ENCODE measurements at places on chromosomes 5 and 9.

- DNase-seq, result no peak
These were observed 453.9 kb downstream of the TUSC1 start for GRCh38 chr9:25224309-25224708.

DNA sequence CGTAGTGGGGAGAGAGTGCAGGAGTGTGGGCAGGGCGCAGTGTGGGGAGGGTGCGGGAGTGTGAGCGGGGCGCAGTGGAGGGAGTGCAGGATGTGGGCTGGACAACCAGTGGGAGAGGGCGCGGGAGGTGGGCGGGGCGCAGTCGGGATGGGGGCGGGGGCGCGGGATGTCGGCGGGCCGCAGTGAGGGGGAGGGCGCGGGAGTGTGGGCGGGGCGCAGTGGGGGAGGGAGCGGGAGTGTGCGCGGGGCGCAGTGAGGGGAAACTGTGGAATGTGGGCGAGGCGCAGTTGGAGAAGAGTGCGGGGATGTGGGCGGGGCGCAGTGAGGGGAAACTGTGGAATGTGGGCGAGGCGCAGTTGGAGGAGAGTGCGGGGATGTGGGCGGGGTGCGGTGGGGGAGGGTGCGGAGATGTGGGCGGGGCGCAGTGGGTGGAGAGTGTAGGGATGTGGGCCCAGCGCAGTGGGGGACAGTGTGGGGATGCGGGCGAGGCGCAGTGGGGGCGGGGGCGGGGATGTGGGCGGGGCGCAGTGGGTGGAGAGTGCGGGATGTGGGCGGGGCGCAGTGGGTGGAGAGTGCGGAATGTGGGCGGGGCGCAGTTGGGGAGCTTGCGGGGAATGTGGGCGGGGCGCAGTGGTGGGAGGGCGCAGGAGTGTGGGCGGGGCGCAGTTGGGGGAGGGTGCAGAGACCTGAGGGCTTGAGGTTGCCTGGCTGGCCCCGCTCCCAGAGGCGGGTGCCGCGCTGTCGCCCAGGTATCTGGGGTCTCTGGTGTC is at the start of gene NXNL2:
NXNL2 (plus strand) TSS at position 723 of the 770 bp plus-strand sequence. CDS start 257 bp downstream, outside the sequence.
- no peak for DNase-seq

- DNase-seq, result no peak
These were observed 21.4 kb downstream of the SPINK1 start for GRCh38 chr5:147809830-147810666.

GRCh38 chr5:123389794-123390193 is 33.4 kb downstream of the CEP120 start:
- DNase-seq, result no peak

GRCh38 chr5:111582451-111582850 is 70.1 kb upstream of the STARD4 start:
- DNase-seq, result no peak

- DNase-seq, result no peak
These were observed 120.1 kb downstream of the SNX18 start for GRCh38 chr5:54637654-54638053.

DNA sequence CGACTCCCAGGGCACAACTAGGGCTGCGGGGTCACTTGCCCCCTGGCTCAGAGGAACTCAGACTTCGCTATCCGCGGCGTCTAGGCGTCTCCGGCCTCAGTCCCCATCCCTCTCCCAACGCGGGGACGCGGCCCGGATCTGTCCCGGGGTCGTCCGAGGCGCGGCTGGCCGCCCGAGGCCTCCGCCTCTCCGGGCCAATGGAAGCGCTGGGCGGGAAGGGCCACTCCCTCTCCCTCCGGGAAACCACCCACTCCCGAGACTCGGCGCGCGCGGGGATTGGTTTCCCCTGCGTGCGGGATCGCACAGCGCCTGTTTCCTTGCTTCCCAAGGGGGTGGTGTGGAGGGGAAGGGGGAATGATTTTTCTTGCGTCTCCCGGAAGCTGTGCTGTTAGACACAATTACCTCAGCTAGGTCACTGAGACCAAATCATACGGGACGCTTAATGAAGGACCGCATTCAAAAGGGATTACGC is 38.3 kb downstream of the NR2F1 start:
- DNase-seq, result no peak

DNA sequence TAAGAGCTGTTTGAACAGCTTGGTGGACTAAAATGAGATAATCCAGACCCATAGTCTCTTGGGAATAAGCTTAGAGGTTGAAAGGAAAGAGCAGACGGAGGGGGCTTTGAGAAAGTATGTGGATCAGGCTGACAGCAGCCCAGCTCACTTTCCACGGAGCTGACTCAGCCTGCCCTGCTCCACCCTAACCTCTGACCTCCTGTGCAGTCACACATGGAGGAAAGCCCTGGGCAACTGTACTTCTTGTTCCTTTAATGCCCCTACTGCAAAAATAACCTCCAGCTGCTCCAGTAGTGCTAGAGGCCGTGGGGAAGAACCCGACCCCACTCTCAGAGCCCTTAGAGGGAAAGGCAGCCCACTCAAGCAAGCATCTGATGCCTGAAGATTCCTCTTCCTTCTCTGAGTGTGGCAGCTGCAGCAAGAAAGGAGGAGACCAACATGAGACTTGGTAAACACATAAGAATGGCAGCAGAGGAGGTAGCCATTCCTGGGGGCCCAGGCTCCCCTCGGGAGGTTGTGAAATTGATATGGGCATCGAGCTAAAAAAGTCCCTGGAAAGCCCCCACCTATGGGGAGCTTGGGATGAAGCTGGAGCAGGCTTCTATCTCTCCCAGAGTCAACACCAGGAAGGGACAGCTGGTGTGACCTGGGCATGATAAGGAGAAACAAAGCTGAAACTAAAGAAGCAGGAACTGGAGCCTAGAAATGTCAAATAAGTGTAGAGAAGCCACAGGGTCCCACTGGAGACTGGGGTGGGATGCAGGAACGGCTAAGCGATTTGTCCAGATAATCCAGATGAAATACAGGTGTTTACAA is 204.3 kb downstream of the PIK3R1 start:
- DNase-seq, result no peak
